Stimulated activated CD4-positive, alpha-beta T cell treated with anti-CD3 and anti-CD28 coated beads, TNF-alpha, amount 100 ng/mL, for 1 hour (primary cell): ENCODE measurements at places on chromosomes 7 and 10.

DNA sequence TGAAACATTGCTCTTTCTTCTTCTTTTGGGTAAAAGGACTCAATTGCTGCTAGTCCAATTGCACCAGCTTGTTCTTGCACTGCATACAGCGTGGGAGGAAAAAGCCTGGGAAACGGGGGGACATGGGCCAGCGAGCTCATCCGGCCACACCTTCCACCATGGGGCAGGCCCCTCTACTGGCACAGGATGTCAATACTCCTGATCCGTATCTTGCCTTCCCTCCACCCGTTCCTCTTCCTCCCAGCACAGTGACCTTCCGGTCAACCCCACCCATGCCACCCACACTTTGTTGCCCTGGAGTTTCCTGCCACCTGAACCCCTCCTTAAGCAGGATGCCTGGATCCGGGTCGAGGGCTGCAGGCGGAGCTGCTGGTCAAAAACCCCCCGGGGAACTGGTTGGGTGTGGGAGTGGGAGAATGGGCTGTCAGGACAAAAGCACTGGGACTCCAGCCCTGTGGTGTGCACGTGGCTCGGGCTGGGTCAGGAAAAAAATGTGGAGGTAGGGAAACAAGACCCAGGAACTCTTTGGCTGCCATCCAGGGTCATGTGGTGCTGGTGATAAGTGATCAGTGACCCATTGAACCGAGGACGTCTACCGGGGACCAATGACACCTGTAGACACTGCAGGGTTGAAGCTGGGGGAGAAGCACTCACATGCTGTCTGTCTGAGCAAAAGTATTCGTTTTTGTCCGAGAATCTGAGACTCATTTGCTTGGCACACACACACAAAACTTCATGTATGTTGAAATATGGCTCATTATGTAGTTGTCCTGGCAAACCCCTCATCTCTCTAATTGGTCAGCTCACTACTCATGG lies 8.1 kb downstream of the IL2RA start:
- DNase-seq: no peak

GRCh38 chr7:135789956-135790355 lies 41.3 kb upstream of the FAM180A start:
- DNase-seq: no peak

- no peak for DNase-seq
Measured at GRCh38 chr10:62382831-62383230, 8.7 kb downstream of the ZNF365 start.

DNA sequence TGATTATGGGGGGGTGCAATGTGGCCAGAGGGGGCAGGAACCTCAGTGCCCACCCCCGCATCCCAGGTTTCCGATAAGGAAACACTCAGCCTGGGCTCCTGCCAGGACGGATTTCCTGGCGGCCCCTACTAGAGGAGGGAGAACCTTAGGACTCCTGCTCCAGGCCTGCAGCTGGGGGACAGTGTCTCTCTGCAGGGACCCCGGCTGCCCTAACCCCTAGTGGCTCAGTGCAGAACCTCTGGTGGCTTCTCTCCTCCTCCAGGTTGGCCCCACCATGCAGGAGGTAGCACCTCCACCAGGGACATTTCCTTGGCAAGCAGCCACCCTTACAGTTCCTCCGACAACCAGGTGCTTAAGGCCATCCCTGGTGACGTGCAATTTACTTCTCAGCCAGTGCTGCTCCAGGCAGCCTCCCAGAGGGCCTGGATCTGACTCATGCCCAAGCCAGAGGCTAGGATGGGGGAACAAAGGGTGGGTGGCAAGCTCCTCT lies 31.9 kb downstream of the SH2B2 start:
- no peak for DNase-seq

DNA sequence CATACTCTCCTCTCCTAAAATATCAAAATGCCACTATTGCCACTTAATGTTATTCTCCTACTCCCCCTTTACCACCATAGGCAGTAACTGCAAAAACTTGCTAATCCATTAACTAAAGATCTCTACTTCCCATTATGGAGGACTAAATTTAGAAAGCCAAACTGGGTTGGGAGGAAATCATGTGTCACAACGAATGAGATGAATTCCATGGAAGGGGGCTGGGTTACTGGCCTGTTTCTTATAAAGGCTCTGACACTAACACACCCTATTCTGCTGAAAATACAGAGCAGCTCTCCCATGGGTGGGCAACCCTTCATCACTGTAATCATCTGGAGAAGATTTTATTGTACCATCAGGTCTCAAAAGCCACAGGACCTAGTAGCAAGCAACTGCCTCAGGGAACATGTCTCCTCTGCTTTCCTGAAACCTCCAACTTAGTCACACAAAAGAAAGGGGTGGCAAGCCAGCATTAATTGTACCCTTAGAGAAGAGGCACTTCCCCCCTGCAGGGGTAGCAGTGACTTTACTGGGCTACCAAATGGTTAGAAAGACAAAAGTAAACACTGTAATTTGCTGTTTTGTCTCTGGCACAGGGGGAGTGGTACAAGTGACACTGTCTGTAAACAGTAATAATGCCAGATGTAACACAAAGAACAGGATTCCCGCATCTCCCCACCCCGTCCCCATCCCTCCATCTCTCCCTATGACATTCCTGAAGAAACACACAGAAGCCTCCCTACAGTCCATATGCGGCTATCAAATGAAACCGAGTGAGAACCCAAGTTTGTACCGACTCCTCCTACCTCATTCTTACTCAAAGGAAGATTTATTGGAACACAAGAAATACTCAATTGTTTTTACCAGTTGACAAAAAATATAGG lies 81.6 kb downstream of the ARMH3 start:
- no peak for DNase-seq

DNA sequence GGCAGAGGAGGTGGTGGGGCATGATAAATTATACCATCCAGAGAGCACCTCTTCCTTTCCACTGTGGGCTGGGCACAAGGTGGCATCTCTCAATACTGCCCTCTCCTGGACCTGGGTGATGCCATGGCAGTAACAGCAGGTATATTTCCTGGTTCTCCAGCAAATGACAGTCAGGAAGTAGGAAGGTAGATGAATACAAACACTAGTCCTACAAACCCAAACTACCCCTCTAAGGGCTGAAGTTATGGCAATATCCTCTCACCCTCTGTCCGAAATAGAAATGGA lies 1004.9 kb downstream of the KCNMA1 start:
- no peak for DNase-seq

DNA sequence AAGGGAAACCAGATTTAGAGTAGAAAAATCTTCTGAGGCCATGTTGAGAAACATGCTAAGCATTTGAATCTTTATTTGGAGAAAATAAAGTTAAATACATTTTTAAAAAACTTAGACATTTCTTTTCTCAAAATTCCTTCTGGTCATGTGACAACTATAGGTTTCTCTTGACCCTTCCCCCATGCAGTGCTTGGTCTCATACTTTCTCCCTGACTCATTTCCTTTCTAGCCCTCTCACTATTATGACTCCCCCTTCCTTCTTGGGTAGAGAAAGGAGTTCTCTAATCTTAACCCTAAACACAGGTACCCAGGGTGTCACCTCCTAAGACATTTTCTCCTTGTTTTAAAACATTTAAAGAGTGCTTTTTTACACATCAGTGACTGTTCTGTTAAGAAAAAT lies 179.5 kb upstream of the TMEM106B start:
- DNase-seq: no peak

DNA sequence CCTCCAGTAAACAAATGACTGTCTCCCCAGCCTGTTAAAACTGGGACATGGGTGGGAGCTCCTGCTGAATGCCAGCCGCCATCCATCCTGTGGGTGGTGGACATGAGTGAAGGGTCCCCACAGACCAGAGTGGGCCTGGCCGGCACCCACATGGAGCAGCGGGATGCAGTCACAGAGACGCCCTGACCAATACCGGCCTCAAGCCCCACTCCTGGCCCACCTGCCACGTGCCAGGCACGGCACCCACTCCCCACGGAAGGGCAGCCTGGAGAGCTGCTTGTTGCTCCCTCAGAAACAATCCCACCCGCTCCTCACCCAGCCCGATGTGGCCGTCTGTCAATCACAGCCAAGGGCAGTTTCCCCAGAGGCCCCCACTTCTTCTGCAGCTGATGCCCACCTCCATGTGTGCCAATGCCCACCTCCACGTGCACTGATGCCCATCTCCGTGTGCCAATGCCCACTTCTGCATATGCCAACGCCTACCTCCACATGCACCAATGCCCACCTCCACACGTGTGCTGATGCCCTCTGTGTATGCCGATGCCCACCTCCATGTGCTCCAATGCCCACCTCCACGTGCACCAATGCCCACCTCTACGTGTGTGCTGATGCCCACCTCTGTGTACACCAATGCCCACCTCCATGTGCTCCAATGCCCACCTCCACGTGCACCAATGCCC lies 42.8 kb upstream of the DNAAF5 start:
- no peak for DNase-seq

GRCh38 chr10:114917927-114918672 lies 19.9 kb upstream of the TRUB1 start:
- no peak for DNase-seq

DNA sequence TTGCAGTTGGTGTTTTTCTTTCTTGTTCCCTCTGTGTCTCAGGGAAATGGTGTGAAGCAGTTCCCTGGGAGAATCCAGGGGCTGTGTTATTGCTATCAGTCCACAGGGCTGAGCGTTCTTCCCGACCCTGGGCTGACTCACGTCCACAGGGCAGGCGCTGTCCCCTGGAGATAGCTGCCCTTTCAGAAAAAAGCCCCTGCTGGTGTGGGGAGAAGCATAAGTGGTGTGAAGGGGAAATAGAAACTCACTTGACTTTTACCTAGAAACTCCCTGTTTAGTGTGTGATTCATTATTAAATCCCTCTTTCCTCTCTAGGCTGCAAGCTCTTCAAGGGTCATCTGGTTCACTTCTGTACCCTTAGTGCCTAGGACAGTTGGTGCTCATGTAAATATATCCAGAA lies 63.3 kb upstream of the SMNDC1 start:
- no peak for DNase-seq

DNA sequence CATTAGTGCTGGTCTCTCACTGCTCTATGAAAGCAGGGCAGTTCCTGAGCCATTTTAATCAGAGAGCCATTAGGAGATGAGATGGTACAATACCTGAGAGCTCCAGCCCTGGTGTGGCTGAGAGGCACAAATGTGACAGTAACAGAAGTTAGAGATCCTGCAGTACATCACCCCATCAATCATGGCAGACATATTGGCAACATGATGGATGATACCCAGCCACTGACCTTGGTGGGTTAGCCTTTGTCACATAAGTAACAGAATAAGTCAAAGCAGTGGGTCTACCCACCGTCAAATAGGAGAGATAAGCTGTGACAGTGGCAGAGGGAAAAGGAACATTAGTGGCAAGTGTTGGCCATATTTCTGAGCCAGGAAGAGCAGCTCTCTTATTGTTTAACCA lies 53.3 kb upstream of the NXPH1 start:
- no peak for DNase-seq

- DNase-seq: no peak
Measured at GRCh38 chr7:83808982-83809381, 160.0 kb upstream of the SEMA3E start.

DNA sequence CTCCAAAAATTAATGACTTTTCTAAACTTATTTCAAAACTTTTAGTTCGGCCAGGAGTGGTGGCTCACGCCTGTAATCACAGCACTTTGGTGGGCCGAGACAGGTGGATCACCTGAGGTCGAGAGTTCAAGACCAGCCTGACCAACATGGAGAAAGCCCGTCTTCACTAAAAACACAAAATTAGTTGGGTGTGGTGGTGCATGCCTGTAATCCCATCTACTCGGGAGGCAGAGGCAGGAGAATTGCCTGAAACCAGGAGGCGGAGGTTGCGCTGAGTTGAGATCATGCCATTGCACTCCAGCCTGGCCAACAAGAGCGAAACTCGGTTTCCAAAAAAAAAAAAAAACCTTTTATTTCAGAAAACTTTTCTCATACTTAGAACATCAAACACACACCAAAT lies 8.3 kb downstream of the NAMPT start:
- DNase-seq: no peak

- DNase-seq: no peak
Measured at GRCh38 chr7:33946094-33946699, 40.9 kb downstream of the BMPER start.

GRCh38 chr10:93812659-93813338 lies 55.1 kb downstream of the LGI1 start:
- DNase-seq: no peak

DNA sequence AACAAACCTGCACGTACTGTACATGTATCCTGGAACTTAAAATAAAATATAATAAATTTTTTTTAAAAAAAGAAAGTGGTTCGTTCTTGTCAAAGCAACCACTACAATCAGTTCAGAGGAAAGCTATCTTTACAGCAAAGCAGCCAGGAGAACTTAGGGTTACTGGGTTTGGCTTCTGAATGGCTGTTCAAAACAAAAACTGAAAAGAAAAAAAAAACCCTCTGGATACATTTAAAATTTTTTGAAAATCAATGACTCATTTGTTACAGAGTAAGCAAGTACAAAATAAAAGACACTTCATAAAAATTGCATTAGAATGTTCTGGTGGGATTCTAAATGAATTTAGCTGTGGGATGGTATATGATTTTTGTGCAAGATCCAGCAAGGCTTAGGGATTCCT lies 28.6 kb upstream of the ADD3 start:
- no peak for DNase-seq

- DNase-seq: no peak
Measured at GRCh38 chr7:1536743-1537534, 6.4 kb downstream of the MAFK start.

- DNase-seq: no peak
Measured at GRCh38 chr7:47042669-47043068, 539.2 kb downstream of the TNS3 start.

DNA sequence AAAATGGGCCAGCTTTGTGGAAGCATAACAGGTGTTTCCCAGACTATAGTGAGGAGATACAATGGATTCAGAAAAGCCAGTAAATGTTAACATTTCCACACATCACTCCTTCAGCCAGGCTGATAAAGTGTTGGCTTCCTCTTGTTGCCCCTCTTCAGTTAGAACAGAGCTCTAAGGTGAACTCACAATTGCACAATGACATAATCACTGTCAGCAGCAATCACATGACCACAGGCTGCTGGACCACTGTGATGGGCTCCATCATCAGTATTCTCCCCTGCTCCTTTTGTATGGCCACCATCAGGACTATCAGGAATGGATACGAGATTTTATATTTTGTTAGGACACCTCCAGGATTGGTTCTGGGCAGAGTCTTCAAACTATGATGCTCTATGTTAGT lies 849.4 kb upstream of the GHITM start:
- no peak for DNase-seq

- no peak for DNase-seq
Measured at GRCh38 chr10:132687893-132688579, 97.9 kb downstream of the NKX6-2 start.

- no peak for DNase-seq
Measured at GRCh38 chr10:124756156-124756903, 12.2 kb upstream of the FAM53B start.

GRCh38 chr7:19587291-19587690 lies 121.5 kb downstream of the POLR1F start:
- no peak for DNase-seq

DNA sequence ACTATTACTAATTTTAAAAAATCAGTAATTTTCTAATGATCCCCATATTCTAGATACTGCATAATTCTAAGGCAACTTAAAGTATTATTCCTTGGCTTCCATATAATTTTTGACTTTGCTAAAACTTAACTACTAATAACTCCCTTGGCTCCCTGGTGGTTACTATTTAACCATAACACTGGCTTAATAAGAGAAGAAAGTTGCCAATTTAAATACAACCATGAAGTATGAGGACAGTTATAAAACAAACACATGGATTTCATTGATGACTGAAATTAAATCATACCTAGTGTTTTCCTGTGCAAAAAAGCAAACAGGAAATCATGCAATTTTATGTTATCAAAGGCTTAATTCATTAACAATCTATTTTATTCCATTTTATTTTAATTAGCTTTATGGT lies 1073.9 kb downstream of the GRM8 start:
- no peak for DNase-seq

- no peak for DNase-seq
Measured at GRCh38 chr7:140657891-140658290, 14.9 kb upstream of the ADCK2 start.
